ENCODE measurements at places on chromosomes 16 and 17.
A peak's percentile ranks its signal among the peaks of the same experiment; 100 is the strongest.

DNA sequence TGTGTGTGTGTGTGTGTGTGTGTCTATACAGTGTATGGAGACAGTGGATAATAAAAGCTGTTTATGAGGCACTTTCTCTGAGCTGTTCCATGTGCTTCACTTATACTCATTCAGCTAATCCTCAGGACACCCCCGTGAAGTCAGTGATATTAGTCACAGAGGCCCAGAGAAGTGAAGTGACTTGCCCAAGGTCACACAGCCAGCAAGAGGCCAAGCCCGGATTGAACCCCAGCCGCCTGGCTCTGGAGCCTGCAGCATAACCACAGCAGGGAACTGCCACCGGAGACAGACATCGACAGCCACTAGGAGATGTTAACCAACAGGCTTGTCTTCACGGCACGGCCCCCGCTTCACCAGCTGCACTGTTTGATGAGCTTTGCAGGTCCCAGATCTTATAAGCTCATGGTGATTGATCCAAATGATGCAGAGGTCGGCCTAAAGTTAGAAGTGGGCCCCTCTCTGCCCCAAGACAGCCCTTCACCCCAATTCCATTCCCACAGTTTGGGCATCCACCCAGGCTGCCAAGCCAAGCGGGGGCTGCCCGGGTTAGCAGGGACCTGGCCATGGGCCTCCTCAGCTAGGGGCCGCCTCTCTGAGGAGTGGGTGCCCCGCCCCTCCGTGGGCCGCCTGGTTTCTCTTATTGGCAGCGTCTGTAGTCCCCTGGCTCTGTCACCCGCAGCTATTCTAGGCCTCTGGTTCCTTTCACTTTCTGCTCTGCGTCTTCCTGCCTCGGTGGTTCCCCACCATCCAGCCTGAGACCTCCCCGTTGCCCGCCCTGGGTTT lies 30.9 kb downstream of the SOCS1 start:
- no peak for DNase-seq

DNA sequence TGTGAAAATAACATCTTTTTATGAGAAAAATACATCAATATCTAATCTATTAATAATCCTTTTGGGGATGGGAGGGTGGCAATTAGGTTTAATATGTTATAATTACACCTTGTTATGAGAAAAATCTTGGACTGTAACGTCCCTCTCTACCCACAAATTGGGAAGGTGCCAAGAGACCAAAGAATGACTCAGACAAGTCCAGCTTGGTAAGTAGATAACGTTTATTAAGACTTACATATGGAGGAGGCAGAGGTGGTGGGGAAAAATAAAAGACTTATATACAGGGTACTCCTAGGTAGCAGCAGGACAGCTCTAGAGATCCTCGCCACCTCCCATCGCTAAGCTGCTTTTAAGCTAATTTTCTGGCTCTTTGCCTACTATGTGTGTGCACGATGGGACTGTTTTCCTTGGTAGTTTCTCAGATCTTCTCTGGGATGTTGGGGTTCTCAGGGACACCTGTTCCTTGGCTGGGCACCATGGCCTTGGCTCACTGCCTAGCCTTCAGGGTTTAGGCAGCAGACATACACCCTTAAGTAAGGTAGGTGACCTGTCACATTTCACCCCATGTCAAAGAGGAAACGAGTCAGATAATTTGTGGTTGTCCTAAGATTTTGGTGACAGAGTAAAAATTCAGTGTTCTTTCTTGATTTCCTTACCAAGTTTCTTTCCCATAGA lies 31.5 kb downstream of the RBL2 start:
- peak; percentile 77 for DNase-seq

DNA sequence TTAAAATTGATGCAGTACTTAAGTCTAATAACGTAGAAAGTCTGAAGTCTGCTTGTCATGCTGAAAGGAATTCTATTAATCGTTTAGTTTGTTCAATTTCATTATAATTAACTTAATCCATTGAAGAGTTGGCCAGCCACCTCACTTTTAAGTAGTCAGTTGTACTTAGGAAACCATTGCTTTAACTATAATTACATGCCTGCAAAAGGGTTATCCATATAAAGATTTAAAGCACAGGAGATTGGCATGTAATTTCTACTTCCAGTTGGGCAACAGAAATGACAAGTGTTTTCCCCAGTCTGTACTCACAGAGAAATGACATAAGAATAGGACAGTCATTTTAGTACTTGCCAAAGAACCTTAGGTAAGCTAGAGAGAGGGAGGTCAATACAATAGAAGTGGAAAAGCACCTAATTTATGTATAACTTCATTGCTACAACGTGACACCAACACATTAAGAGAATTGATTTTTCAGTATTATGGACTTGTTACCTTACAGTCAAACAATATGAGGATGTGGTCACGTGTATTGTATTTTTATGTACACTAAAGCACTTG lies 3.7 kb upstream of the USP32 start:
- DNase-seq, result peak; percentile 80

GRCh38 chr16:18932243-18932987 lies 6.2 kb upstream of the SMG1 start:
- DNase-seq, result peak; percentile 35

GRCh38 chr17:55605705-55606487 lies 94.6 kb upstream of the SMIM36 start:
- DNase-seq, result no peak

DNA sequence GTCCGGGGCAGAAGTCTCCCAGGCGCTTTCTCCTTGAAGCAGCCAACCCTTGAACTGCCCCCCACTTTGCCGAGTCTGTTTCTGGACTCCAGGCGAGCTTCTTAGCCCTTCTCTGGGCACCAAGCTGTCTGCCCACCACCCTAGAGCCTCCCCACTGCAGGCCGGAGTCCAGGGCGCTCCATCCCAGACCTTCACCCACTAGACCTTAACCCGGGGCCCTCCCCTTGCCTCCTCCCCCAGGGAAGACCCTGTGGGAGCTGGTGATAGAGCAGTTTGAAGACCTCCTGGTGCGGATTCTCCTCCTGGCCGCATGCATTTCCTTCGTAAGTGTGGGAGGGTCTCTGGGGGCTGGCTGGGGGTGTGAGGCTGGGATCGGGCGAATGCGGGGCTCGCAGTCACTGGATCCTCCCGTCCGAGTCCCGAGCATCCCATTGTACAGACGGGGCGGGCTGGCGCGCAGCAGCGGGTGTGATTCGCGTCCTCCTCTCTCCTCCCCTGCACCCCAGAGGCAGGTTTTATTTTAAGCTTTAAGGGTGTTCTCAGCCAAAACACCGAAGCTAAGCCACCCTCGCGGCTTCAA lies 1.1 kb downstream of the ATP2A1 start:
- no peak for DNase-seq

DNA sequence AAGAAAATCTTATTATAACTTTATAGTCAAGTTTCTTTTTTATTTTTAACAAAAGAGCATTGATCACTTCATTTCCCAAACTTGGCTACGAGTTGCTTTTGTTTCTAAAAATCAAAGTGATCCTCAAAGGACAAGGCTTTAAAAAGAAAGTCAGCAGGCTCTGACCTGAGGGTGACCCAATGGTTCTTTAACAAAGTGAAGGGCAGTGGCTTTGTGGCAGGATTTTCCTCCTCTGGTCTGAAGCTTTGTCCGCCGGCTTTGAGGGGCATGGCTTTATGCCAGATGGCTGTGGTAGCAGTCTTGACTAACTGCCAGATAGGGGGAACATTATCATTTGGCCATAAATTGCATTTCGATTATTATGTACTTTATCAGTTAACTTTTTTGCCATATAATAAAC lies 28.5 kb downstream of the IQCK start:
- no peak for DNase-seq

GRCh38 chr17:57481910-57482391 lies 225.6 kb downstream of the MSI2 start:
- DNase-seq, result peak; percentile 99

- no peak for DNase-seq
Measured at GRCh38 chr17:42018339-42018738, 1.1 kb upstream of the DNAJC7 start.

- DNase-seq, result no peak
Measured at GRCh38 chr17:67689534-67690177, 28.1 kb upstream of the NOL11 start.

DNA sequence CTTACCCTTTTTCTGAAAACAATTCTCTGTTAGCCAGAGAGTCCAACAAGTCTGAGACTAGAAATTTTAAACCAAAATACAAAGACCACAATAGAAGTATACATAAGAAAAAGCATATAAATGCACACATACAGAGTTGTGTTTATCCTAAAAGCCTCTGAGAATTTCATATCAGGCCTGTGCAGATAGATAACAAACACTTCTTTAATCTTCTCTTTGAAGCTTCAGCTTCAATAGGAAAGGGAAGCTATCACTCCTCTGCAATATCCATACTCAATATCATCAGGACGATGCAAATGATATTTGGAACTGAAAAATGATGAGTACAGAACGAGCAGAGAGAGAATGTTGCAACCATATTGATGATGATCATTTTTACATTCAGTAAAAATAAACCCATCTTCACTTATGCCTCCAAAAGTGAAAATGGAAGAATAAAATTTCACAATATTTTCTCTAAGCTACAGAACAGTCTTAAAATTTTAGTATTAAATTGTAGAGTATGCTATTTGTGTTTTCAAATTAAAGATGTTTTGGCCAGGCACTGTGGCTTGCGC lies 61.6 kb downstream of the SKAP1 start:
- DNase-seq, result no peak

- no peak for DNase-seq
Measured at GRCh38 chr16:67649494-67649931, 4.6 kb downstream of the CARMIL2 start.

DNA sequence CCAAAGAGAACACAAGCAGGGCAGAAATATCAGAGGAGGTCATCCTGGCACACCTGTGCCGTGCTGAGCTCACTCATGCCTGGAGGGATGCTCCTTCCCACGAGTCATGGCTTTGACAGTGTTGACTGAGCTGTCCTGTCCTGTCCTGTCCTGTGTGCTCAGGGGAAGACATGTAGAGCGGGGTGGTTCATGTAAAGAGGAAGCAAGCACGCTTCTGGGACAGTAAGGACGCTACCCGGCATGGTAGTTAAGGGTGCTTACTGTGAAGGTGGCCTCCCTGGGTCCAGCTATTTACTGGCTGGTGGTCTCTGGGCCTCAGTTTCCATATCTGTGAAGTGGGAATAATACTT lies 398 bp downstream of the LGALS9 start:
- no peak for DNase-seq

DNA sequence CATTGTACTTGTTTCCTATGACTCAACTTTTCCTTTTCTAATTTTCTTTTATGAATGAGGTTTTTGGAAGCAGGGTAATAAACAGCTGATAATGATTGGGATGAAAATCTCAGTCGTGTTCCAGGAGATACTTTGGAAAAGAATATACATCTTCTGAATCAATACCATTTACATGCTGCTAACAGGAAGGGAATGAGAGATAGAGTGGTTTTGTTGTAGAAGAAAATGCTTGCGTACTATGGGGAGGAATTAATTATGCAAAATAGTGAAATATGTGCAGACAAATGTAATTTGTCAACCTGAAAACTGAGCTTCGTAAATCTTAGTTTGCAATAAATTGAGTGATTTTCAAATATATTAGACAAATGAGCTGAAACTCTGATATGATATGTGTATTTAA lies 24.0 kb upstream of the SHISA6 start:
- no peak for DNase-seq

DNA sequence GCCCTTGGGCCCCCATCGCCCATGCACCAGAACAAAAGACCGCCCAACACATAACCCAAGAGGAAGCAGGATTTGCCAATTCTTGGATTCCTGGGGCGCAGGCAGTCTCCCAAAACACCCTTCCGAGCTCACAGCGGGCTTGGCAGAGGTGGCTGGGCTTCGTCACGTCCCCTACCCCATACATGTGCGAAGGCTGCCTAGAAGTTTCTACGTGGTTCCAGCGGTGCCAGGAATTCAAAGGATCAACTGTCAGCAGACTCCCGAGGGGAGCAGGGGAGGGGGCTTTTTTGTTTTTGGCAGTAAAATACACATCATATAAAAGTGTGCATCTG lies 80.8 kb upstream of the PLCG2 start:
- DNase-seq, result no peak

DNA sequence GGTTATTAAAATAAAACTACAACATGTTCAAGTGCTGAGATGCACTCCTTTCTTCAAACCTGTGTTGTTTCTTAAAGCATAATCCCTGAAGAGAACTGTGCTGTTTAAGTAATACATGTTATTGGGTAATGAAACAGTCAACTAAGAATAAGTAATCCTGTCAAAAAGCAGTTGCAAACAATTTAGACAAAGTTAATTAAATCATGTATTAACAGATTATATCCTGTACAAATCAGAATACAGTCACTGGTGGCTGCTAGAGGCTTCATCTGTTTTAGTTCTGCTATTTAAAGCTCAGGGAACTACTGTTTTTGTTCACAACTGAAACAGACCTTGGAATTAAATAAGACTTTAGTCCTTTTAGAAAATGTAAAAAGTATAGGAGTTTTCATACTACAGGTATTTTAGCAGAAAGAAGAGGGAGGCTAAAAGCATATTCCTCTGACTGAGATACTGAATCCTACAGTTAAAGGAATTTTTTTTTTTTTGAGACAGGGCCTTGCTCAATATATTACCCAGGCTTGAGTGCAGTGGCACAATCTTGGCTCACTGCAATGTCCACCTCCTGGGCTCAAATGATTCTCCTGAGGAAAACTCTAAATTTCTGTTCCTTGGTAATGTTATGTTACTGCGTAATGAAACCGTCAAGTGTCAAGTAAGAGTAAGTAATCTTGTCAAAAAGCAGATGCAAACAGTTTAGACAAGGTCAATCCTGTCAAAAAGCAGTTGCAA lies 27.3 kb upstream of the ITGA2B start:
- no peak for DNase-seq

DNA sequence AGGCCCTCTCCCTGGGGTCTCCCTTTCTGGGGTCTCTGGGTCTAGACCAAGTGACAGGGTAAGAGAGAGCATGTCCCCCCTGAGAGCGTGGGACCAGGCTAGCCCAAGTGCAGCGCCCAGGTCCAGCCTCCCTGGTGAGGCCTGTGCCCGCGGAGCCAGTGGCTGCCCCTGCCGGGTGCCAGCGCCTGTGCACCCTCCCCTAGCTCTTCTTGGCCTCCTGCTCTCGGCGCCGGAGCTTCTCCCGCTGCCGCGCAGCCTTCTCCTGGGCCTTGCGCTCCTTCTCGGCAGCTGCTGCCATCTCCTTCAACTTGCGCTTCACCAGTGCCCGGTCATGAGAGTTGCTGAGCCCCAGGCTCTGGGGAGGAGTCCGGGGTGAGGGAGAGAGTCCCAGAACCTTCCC lies 17.3 kb downstream of the SAMD14 start:
- DNase-seq, result no peak

GRCh38 chr16:85591381-85591780 lies 21.7 kb upstream of the GSE1 start:
- DNase-seq, result no peak

- DNase-seq, result no peak
Measured at GRCh38 chr16:11576427-11577289, 10.1 kb downstream of the LITAF start.

- no peak for DNase-seq
Measured at GRCh38 chr17:81386646-81387099, 8.6 kb upstream of the BAHCC1 start.

- no peak for DNase-seq
Measured at GRCh38 chr17:11308531-11308930, 67.5 kb downstream of the SHISA6 start.

GRCh38 chr17:31156326-31156725 lies 61.5 kb downstream of the NF1 start:
- DNase-seq, result no peak
